H7 (cell line): ENCODE measurements at places on chromosomes 1 and 21. TPM values are rescaled to one million over a fixed set of nuclear protein-coding genes. Genes with fewer than 3 reads are reported as not detected.

- DNase-seq, result peak; percentile 74
These were observed 157.2 kb upstream of the TMEM51 start for GRCh38 chr1:14996133-14997050.

GRCh38 chr1:90347366-90347765 lies 352.5 kb downstream of the ZNF326 start:
- no peak for DNase-seq

- no peak for DNase-seq
These were observed 50.6 kb upstream of the SLC2A1 start for GRCh38 chr1:43009274-43009673.

DNA sequence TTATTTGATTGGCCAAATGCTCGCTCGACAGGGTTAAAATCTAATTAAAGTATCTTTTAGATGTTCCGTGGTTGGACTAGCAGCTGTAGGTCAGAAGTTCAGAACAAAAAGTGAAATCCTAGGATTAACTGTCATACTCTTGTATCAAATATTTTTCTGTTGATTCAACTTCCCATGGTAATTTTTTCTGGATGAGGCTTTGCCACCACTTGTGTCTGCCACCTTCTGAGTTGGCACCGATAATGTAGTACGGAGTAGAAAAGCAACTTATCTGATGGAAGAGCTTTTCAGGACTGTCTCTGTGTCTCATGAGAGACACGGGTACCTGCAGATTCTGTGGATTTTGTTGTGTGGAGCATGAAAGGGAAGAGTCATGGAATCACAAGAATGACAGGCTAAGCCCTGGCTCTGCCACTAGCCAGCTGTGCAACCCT lies 44.6 kb upstream of the CNN3 start:
- DNase-seq, result no peak

GRCh38 chr21:37984416-37984815 lies 68.2 kb upstream of the KCNJ6 start:
- no peak for DNase-seq

DNA sequence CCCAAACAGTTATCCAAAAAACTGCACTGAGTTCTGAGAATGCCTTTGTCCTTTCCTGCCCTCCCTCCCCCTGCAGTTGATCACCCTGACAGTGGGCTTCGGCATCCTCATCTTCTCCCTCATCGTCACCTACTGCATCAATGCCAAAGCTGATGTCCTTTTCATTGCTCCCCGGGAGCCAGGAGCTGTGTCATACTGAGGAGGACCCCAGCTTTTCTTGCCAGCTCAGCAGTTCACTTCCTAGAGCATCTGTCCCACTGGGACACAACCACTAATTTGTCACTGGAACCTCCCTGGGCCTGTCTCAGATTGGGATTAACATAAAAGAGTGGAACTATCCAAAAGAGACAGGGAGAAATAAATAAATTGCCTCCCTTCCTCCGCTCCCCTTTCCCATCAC lies 8.8 kb upstream of the NHLH1 start:
- no peak for DNase-seq

GRCh38 chr21:25801217-25802014 lies 66.6 kb downstream of the GABPA start:
- DNase-seq, result peak; percentile 67

- peak; percentile 9 for DNase-seq
These were observed 208.1 kb downstream of the PATJ start for GRCh38 chr1:61950418-61950817.

- no peak for DNase-seq
These were observed 1.3 kb downstream of the NGF start for GRCh38 chr1:115336741-115337140.

DNA sequence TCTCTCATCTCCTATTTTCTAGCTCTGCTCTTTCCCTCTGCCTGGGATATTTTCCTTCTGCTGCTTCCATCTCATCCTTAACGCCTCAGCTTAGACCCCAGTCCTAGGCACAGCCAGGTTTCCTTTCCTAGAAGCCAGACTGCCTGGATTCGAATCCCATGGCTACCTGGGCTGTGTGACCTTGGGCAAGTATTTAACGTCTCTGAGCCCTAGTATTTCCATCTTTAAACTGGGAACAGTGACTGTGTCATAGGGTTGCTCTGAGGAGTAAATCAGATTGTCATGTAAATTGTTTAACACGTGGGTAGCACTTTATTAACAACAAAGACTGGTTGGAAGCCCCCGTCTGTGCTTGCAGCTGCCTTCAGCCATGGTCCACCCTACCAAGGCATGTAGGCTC lies 18.4 kb downstream of the DHRS3 start:
- peak; percentile 32 for DNase-seq

DNA sequence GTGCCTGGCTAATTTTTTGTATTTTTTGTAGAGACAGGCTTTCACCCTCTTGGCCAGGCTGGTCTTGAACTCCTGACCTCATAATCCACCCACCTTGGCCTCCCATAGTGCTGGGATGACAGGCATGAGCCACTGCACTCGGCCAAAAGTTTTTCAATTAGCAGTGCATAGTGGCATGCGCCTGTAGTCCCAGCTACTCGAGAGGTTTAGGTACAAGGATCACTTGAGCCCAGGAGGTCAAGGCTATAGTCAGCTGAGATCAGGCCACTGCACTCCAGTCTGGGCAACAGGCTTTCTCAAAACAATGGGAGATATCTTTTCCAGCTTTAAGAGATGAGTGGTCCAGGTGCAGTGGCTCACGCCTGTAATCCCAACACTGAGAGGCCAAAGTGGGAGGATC lies 30.8 kb downstream of the DAP3 start:
- DNase-seq, result no peak

DNA sequence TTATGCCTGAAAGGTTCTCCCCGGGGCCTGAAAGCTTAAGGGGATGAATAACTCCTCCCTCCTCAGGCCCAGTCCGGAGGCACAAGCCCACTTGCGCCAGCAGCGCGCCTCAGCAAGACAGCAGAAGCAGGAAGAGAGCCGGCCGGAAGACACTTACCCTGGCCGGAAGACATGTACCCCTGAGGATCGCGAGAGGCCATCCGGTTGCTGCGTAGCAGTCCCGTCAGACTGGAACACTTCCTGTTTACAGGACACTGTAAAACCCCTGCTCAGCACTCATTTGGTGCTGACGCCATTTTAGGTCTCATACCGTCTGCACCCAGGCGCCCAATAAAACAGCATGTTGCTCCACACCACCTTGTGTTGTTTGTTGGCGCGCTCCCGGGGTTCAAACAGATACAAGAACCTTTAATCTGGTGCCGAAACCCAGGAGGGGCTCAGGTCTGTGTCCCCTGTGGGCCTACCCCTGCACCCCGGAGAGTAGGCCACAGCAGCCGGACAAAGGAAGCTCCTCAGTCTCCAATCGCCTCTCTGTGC lies 30.3 kb downstream of the VN1R5 start:
- no peak for DNase-seq

- DNase-seq, result no peak
These were observed 103.0 kb downstream of the DISC1 start for GRCh38 chr1:231729544-231729943.

DNA sequence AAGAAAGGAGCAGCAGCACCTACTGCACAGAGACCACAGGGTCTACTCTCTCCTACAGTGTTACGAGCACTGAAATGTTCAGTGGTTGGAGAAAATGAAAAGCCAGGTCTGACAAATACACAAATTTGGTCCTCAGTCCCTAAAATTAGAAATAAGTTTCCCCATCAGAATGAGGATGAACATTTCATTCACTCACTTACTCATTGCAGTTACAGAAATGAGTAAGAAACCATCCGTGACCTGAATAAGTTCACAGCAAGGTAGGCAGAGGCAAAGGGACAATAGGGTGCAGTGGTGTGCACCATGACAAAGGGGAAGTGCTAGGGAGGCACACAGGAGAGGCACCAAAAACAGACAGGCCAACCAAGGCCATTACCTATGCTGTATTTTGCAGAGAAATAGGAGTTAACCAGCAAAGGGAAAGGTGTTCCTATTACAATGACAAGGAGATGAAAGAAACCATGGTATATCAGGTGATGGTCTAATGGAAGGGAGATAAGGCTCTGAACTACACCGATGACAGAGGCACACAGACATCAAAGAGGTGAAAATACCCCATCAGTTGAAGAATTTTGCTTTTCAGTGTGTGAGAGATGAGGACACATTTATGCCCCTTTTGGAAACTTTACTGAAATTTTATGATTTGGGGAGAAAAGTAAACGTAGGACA lies 29.4 kb downstream of the VAV3 start:
- no peak for DNase-seq

DNA sequence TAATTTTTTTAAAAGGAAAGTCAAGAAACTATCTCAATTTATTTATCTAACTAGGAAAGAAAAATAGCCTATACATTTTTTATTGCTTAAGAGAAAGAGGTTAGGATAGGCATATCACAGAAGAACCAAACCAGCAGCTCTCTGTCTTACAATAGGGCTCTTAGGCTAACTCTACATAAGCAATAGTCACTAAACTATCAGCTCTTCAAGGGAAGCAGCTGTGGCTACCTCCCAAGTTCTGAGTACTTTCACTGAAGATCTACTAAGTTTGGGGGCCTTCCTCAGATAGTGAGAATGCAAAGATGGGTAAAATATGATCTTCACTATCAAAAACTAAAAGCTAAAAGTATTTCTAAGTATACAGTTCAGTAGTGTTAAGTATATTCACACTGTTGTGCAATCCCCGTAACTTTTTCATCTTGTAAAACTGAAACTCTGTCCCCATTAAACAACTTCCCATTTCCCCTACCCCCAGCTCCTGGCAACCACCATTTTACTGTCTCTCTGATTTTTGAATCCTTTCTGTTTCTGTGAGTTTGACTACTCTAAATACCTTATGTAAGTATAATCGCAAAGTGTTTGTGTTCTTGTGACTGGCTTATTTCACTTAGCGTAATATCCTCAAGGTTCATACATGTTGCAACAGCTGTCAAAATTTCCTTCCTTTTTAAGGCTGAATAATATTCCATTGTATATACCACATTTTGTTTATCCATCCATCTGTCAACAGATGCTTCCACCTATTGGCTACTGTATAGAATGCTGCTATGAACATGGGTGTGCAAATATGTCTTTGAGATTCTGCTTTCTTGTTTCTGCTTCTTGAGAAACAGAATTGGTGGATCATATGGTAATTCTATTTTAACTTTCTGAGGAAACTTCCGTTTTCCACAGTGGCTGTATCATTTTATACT lies 73.3 kb downstream of the ACBD6 start:
- DNase-seq, result no peak

DNA sequence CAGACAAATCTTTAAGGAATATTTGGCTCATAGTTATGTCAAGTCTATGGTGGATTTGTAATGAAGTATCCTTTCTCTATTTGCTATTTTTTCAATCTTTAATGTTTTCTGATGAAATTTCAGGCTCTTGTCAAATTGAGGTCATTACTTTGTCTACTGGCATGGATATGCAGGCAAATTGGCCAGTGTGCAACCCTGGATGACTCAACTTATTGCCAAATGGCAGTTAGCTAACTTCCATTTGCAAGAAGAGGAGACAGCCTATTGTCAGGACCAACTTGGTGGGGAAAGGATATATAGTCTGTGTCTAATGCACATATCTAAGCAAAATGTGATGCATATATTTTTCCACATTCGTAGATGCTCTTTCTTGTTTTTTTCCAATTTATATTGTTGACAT lies 530.5 kb downstream of the PTBP2 start:
- DNase-seq, result no peak

DNA sequence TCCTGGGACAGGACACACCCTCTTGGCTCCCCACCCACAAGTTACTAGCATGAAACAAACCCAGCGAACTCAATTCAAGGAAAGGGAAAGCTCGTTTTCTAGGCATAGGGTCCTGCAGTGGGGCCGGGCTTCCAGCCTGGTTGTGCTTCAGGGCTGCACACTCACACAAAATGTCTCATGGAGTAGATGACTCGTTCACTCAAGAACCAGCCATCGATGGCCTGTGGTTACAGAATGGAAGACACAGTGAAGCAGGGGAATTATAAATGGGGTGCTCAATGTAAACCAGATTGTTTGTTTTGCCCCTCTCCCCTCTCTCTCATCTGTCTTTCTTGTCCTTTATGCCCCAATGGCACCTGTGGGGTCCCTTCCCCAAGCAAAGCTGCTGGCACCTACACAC lies 56.0 kb upstream of the COX20 start:
- no peak for DNase-seq

- DNase-seq, result peak; percentile 73
These were observed 62.4 kb upstream of the USP24 start for GRCh38 chr1:55277377-55278130.

DNA sequence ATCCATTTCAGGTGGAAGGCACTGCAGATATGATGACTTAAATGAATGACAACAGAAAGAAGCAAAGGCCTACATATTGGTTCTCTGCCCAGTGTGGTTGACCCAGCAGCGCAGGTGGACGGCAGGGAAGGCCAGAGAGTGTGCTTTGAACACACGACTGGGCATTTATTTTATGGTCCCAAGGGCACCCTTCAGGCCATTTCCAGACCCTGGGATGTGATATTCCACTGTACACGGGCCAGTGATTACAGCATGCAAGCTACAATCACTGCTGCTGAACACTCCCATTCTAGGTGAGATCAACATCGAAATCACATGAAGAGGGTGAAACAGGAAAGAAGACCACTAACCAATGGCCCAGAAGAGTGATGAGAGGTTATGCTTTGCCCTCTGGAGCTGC lies 33.8 kb downstream of the PCNX2 start:
- DNase-seq, result no peak

- no peak for DNase-seq
These were observed 265.2 kb downstream of the TNR start for GRCh38 chr1:175478217-175478616.

GRCh38 chr1:172201572-172201971 lies 218.9 kb upstream of the C1orf105 start:
- no peak for DNase-seq

The LRRC53 gene
- total RNA-seq, result not detected in 2 replicates

The ORC1 gene
- 94.3 and 95.0 TPM in 2 replicates for total RNA-seq

The PRDM16 gene
- 0.69 and 1.1 TPM in 2 replicates for total RNA-seq

The BRDT gene
- 0.07 and 0.31 TPM in 2 replicates for total RNA-seq

The HES3 gene
- 28.2 and 38.8 TPM in 2 replicates for total RNA-seq

The BCL2L15 gene
- not detected in 2 replicates for total RNA-seq

The WNT3A gene
- 0.31 and 0.33 TPM in 2 replicates for total RNA-seq

The SH2D1B gene
- total RNA-seq, result not detected in 2 replicates

The KIFAP3 gene
- 8.1 and 8.7 TPM in 2 replicates for total RNA-seq

The IPO13 gene
- total RNA-seq, result 29.2 and 34.2 TPM in 2 replicates

The PRAMEF11 gene
- not detected in 2 replicates for total RNA-seq

The RABGAP1L gene
- 31.9 and 57.9 TPM in 2 replicates for total RNA-seq

The TNFRSF8 gene
- 14.6 and 16.0 TPM in 2 replicates for total RNA-seq

The LORICRIN gene
- not detected in 2 replicates for total RNA-seq

The CDA gene
- total RNA-seq, result 37.1 and 39.4 TPM in 2 replicates
